A549 treated with Hydrocortisone at 1 μM for 4 hours (cell line): ENCODE measurements at places on chromosomes 5 and 9. TPM values are rescaled to one million over a fixed set of nuclear protein-coding genes. Genes with fewer than 3 reads are reported as not detected.

The CNTFR gene
- total RNA-seq, result 0.07 to 0.17 TPM (median 0.14 TPM) in 5 replicates

The ZBED3 gene
- 3.4 to 4.7 TPM (median 4.2 TPM) in 5 replicates for total RNA-seq

The NOXA1 gene
- total RNA-seq, result 0.79 to 1.8 TPM (median 1.7 TPM) in 5 replicates

The DBN1 gene
- 54.3 to 70.9 TPM (median 65.2 TPM) in 5 replicates for total RNA-seq

The ANKRD34B gene
- 0.03 to 0.17 TPM (median 0.06 TPM) in 3 of 5 replicates, not detected in the others for total RNA-seq

The LOX gene
- 1.3 to 2.4 TPM (median 1.7 TPM) in 5 replicates for total RNA-seq

The IER5L gene
- 20.0 to 42.8 TPM (median 41.0 TPM) in 5 replicates for total RNA-seq

The MAMDC2 gene
- total RNA-seq, result 0.16 to 0.35 TPM (median 0.28 TPM) in 5 replicates

The TNFSF15 gene
- 0.08 to 0.14 TPM (median 0.10 TPM) in 5 replicates for total RNA-seq

The BTNL3 gene
- not detected in 5 replicates for total RNA-seq

The DMRT3 gene
- not detected in 5 replicates for total RNA-seq

The QRFP gene
- not detected in 5 replicates for total RNA-seq

The FAM153A gene
- total RNA-seq, result not detected in 5 replicates

The STPG3 gene
- not detected in 5 replicates for total RNA-seq

The LRRC70 gene
- 0.08 to 0.22 TPM (median 0.15 TPM) in 3 of 5 replicates, not detected in the others for total RNA-seq

The GKAP1 gene
- 3.1 to 4.6 TPM (median 4.3 TPM) in 5 replicates for total RNA-seq

The FPGS gene
- 45.9 to 52.3 TPM (median 49.1 TPM) in 5 replicates for total RNA-seq

The PTGS1 gene
- total RNA-seq, result 1.5 to 1.8 TPM (median 1.5 TPM) in 5 replicates

The FIBCD1 gene
- 12.1 to 19.5 TPM (median 16.7 TPM) in 5 replicates for total RNA-seq

The AQP7 gene
- total RNA-seq, result 0.28 to 0.56 TPM (median 0.33 TPM) in 5 replicates

The PTPN3 gene
- total RNA-seq, result 16.4 to 19.0 TPM (median 18.6 TPM) in 5 replicates

The SH3RF2 gene
- total RNA-seq, result 2.0 to 2.8 TPM (median 2.4 TPM) in 5 replicates

The PDZD2 gene
- 0.30 to 0.79 TPM (median 0.56 TPM) in 5 replicates for total RNA-seq

The TXNDC8 gene
- total RNA-seq, result not detected in 5 replicates

The PROB1 gene
- total RNA-seq, result 0.18 to 0.25 TPM (median 0.20 TPM) in 5 replicates

The NR2F1 gene
- total RNA-seq, result 4.1 to 4.9 TPM (median 4.4 TPM) in 5 replicates

The CERT1 gene
- 18.8 to 28.0 TPM (median 22.0 TPM) in 5 replicates for total RNA-seq

The C9 gene
- not detected in 5 replicates for total RNA-seq

The PCDHB10 gene
- 0.03 to 0.06 TPM (median 0.05 TPM) in 3 of 5 replicates, not detected in the others for total RNA-seq

The ORM2 gene
- not detected in 5 replicates for total RNA-seq
